NCI-H1436 (cell line): ENCODE measurements at places on chromosomes 13 and 19.

GRCh38 chr19:31436121-31436776 is 87.0 kb upstream of the TSHZ3 start:
- no peak for DNase-seq

DNA sequence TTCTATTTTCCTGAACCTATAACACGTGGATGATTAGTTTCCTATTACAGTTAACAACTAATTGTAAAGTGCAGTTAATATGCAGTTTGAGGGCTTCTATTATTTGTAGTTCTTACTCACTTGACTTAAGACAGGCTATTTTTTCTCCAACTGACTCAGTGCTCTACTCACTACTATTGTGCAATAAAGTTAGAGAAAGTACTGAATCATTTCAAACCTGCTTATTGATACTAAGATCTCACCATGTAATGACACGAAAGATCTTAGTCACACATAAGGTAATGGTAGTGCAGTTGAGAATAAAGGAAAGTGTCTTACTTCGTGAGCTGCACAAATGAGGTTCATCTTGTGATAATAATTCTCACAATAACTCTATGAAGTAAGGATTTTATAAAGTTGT is 22.8 kb upstream of the ITM2B start:
- DNase-seq = no peak

DNA sequence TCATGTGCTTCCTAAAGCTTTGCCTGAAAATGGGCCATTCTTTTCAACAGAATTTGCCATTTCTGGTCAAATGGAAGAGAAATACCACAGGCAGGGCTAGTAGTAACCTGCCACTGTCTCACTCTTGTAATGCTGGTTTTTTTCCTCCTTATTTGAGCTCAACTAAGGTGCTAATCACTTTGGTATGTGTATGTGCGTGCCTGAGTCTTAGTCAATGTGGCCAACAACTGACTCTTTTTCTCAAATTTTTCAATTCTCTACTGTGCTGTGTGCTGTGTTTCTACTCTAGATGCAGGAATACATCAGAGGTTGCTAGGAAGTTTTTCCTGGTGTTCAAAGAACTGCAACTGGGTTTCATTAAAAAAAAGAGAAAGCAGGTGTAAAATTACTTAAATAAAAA is 870.2 kb downstream of the EFNB2 start:
- DNase-seq = no peak

DNA sequence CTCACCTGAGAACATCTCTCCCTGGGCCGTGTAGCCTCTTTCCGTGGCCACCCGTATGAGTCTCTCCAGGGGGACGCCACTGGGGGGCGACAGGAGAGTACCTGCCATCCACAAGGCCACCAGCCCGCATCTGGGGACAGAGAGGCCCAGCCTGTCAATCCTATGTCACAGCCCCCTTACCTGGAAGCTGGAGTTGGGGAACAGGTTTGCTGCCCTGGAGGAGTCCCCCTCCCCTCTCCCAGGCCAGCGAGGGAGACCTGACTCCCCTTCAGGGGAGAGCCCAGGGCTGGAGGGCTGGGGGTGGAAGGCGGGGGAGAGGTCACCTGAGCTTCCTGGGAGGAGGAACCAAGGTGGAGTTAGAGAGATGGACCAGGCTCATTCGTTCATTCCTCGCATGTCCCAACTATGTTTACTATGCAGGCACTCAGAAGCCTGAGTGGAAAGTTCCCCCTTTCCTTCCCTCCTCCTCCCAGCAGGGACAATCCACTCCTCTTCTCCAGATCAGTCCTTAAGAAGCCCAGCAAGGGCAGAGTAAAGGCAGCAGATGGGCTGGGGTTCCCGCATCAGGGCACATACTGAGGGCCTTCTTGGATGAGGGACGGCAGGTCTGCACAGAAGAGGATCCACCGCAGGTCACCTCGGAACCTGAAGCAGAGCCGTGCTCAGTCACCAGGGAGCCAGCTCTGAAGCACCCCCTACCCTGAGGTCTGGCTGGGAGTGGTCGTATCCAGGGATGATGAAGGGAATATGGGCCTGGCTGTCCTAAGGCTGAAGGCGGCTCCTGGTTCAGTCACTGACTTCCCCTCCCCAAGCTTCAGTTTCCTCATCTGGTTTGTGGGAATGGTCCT is 5.5 kb downstream of the ACTMAP start:
- no peak for DNase-seq

DNA sequence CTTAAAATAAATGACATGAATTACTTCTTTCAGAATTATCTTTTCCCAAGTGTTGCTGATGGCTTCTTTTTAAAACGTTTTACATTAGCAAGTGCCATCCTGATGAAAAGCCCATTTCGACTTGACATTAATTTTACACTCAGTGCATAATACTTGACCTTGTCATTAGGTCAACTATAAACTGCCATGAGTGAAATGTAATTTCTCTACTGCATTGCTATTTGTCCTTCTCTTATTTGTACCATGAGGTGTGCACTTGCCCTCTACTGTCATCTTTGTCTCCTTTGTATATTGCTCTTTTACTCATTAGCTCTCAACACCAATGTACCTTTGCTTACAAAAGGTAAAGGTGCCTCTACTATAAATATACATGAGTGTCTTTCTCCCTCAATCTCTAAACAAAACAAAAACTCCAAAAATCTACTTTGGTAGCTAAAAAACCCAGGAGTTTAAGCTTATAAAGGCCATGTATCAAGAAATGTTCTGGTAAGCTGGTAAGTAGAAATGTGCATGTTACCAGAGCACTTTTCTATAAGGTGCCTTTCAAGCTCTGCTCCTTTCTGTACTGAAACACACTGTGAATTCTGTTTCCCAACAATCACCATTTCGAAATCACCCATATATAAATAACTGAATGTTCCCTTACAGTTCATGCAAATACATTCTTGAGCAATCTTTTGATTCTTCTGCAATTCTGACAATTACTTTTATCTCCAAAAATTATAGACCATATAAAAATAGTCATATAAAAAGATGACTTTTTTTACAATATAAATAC is 351.4 kb downstream of the SLITRK5 start:
- DNase-seq = no peak

DNA sequence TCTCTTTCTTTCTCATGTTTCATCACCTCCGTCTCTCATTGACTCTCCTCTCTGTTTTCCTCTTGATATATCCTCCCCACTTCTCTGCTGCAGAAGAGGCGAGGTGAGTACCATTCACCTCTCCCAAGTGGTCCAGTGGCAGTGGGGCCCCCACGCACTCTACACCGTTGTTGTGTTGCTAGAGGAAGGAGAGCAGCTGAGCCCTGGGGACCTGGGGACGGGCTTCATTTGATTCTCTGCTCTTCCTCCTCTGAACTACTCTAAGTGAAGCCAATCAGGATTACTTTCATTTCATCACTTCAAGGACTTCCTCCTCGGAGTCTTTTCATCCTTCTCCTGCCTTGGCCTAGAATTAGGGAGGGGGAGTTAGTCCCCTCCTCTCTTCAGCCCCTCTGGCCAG is 64.6 kb downstream of the CCNE1 start:
- DNase-seq = no peak

GRCh38 chr13:58097831-58098230 is 466.3 kb downstream of the PCDH17 start:
- no peak for DNase-seq

- DNase-seq = peak; percentile 17
Measured at GRCh38 chr13:25292301-25292700, 5.0 kb upstream of the MTMR6 start.

DNA sequence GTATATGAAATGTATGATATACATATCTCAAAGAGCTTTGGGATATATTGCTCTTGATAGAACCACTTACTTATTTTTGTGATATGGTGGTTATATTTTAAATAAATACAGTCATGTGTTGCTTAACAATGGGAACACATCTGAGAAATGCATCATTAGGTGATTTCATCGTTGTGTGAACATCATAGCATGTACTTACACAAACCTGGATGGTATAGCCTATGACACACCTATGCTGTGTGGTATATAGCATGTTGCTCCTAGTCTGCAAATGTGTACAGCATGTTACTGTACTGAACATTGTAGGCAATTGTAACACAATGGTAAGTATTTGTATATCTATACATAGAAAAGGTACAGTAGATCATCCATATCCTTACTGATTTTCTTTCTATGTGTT is 7.7 kb downstream of the RB1 start:
- DNase-seq = no peak

DNA sequence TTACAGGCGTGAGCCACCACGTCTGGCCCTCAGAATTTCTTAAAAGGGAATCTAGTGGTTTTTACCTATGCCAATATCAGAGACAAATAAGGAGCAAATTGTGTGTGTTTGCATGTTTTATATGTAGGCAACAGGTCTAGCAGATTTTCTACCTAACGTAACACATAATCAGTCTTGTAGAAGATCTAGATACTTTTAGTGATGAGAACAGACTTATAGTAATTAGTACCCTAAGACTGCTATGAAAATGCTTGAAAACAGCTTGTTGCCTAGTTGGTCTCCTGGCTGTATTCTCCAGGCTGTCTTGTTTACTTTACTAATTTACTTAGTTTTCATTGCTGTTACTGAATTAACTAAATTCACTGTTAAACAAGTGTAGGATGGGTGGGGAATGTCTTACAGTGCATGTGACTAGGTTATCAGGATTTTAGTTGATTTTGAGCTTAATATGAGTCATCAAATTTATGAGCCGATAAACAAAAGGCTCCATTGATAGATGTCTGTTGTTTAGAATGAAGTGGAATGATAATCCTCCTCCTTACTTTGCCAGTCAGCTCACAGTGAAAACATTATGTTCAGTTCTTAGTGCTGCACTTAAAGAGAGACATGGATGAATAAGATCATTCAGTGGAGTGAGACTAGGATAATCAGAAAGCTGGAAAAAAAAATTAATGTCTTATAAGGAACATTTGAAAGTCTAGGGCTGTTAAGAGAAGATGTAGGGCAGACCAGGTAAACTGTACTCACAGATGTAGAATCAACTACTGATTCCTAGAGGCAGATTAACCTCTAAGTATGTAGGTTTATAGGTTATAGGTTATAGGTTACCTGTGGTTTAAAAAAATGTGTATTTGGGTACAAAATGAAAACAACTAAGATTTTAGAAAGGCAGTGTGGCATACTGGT is 22.4 kb downstream of the GTF2F2 start:
- DNase-seq = no peak

GRCh38 chr19:13861392-13861713 is 15.6 kb upstream of the NANOS3 start:
- no peak for DNase-seq

DNA sequence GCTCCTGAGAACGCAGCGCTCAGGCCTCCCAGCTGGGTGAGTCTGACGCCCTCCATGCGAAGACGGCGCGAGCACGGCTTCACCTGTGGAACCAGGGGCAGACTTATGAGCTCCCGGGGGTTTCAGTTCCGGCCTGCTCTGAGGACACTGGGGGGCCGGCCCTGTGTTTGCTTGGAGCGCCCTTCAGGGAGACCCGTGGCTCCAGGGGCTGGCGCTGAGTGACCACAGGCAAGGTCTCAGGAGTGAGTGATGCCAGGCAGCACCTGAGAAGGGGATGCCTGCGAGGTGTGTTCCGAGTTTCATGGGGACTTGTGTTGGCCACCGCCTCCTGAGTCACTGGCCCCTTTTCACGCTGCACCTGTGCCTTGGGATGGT is 4.5 kb downstream of the MCF2L start:
- no peak for DNase-seq

- DNase-seq = no peak
Measured at GRCh38 chr13:98922306-98922705, 55.6 kb downstream of the DOCK9 start.

GRCh38 chr13:71754407-71754974 is 112.5 kb downstream of the DACH1 start:
- no peak for DNase-seq

DNA sequence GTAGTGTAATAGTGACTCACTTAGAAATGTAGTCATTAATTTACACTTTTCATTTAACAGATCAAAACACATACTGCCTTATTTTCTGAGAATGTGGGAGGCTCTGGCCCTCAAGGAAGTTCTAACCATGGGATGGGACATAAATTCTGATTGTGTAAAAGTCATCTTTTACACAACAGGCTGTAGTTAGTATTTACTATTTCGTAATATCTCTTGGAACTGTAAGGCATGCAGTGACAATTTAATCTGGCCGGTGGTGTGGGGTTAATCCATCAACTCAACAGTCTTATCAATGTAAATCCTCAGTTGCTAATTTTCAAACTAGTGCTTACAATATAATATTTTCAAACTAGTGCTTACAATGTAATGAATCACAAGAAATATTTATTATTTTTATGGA is 1599.2 kb downstream of the EFNB2 start:
- DNase-seq = no peak

DNA sequence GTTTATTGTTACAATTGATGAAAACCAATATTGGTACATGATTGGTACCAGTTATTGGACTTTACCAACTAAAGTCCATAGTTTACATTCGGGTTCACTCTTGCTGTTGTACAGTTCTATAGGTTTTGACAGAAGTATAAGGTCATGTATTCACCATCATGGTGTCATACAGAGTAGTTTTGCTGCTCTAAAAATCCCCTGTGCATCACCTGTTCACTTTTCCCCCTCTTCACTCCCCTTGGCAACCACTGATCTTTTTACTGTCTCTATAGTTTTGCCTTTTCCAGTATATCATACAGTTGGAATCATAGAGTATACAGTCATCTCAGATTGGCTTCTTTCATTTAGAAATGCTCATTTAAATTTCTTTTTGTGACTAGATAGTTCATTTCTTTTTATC is 51.2 kb upstream of the MED4 start:
- DNase-seq = no peak

DNA sequence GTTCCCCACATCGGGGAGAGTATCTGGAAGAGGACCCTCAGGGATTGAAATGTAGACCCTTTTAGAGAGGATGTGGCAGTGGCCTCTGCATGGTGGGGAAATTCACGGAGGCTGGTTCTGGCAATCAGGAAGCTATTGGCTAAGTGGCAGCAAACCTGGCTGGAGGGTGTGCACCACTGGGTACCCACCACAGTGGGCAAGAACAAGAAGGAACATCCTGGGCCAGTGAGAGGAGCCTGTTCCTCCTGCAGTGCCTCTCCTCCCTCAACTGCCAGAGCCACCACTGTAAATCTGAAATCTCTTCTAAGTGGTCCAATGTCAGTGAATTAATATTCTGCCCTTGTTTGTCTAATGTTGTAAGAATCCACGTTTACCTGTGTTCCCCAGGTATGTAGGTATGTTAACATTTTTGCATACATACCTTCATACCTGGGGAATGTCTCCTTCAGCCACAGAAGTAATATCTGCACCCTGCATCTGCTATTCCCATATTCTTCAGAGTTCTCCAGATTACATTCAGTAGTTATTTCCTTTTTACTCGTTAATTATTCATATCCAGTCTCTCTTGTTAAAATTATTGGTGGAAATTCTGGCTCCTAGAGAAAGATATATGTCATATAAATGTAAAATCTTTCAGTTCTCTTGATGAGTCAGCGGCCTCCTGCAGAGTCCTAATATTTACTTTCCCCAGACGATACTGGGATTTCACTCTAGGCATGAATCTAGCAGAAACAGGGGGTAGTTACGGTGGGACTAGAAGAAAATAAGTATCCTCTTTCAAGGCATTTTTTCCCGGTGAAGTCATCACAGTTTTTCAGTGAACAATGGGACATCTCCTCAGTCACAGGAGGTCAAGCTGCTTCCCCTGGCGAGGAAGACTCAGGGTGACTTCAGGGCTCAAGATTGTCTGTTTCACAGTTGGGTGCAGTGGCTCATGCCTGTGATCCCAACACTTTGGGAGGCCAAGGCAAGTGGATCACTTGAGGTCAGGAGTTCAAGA is 148.3 kb downstream of the MYO16 start:
- no peak for DNase-seq
